SJCRH30 (cell line): ENCODE measurements at places on chromosomes 3 and 15. TPM values are rescaled to one million over a fixed set of nuclear protein-coding genes. Genes with fewer than 3 reads are reported as not detected.

Gene CFAP100
- not detected in 2 replicates for total RNA-seq

Gene C2CD4A
- 0.04 and 0.10 TPM in 2 replicates for total RNA-seq

- H3K27ac ChIP-seq: no peak overlapping the region
- H3K27me3 ChIP-seq: no peaks in the 10 kb centered on the region
- no peak overlapping the region for H3K4me3 ChIP-seq
Observed at GRCh38 chr3:12835052-12835665, 6.2 kb downstream of the RPL32 start.

DNA sequence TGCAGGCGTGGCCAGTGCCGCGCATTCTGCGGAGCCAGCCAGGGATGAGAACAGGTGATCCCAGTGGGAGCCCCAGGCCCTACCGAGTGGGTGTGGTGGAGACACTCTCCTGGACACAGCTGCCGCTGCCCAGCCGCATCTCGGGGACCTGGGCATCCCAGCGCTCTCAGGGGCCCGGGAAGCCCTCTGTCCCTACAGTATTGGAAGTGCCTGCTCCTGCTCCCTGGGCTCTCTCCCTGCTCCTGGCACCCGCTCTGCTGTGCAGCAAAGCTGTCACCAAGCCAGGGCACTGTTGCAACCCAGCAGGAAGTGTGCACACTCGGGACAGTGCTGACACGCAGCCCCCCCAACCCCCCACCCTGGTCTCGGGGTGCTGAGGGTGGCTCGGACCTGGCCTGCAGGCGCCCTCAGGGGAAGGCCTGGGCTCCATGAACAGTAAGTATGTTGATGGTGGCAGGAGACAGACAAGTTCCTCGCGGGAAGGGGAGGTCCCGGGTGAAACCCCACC, 1177.4 kb upstream of the GBE1 start:
- H3K36me3 ChIP-seq: no peaks in the 10 kb centered on the region
- H3K4me3 ChIP-seq: no peak overlapping the region
- H3K27me3 ChIP-seq: no peaks in the 10 kb centered on the region
- DNase-seq: no peak

- H3K4me1 ChIP-seq: no peaks in the 10 kb centered on the region
- no peak overlapping the region for H3K27ac ChIP-seq
- no peak overlapping the region for H3K4me3 ChIP-seq
Observed at GRCh38 chr3:172524611-172525010, 1.4 kb upstream of the TNFSF10 start.
